ENCODE measurements at places on chromosomes 12 and 14.

GRCh38 chr12:92403210-92404175 lies 257.8 kb upstream of the BTG1 start:
- ATAC-seq, result no peak

DNA sequence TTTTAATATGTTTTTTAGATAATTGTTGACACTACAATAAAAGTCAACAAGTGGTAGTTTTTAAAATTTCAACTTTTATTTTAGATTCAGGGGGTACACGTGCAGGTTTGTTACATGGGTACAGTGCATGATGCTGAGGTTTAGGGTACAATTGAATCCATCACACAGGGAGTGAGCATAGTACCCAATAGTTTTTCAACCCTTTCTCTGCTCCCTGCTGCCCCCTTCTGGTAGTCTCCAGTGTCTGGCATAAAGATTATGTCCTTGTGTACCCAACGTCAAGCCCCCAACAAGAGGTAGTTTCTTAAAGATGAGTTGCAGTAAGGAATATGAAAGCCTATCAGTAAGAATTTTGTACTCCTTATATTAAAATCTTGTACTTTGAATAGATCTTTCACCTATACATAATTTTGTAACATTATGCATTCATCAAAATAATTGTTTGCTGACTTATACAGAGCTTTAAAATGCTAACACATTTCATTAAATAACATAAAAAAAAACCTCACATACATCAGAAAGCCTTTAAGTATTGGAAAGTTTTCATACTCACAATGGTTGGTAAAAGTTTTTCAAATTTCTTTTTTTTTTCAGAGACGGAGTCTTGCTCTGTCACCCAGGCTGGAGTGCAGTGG lies 5.4 kb upstream of the RALGAPA1 start:
- peak; percentile 93 for ATAC-seq

DNA sequence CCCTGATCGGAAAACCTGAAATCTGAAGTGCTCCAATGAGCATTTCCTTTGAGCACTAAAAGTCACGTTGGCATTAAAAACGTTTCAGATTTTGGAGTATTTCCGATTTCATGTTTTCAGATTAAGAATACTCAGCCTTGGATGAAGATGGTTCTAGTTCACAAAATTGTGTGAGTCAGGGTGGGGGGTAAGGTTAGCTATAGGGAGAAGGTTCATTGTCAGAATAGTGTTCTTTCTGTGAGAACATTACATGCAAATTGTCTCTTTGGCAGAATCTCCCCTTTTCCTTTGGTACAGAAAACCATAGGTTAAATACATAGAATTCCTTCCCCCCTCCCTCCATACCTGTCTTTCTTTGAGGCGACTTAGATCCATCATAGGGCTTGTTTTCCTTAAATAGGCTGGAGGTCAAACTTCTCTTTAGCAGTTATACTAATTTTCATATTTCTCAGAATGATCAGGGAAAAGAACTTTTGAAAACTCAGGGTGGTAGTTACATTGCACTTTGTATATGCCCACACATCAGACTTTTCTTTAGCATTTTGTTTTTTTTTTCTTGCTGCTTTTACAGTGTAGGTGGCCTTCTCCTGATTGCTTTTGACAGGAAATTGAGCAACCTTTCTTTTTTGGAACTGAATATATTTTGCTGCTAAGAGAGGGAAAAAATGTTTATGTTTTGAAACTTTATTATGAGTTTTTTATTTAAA lies 503.5 kb downstream of the PCNX1 start:
- ATAC-seq, result no peak

- no peak for ATAC-seq
These were observed 206.5 kb downstream of the BCAT1 start for GRCh38 chr12:24742378-24742777.

GRCh38 chr12:85468356-85469157 lies 188.5 kb downstream of the ALX1 start:
- peak; percentile 89 for ATAC-seq

DNA sequence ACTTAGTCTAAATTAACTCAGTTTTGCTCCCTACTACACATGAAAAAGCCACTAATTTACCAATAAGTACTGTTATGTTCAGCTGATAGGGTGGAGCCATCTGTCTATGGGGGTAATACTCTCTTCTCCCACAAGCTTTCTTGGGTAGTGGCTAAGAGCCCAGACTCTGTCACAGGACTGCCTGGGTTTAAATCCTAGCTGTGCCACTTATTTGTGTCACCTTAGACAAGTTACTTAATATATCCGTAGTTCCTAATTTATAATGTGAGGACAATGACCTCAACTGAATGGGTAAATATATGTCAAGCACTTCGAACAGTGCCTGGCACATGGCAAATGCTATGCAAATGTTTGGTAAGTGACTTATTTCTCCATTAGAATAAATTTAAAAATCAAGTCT lies 185.6 kb downstream of the DACT1 start:
- no peak for ATAC-seq

GRCh38 chr12:54282949-54283593 lies 2.5 kb downstream of the HNRNPA1 start:
- no peak for ATAC-seq

GRCh38 chr12:93967454-93967853 lies 180.9 kb upstream of the PLXNC1 start:
- ATAC-seq, result no peak

DNA sequence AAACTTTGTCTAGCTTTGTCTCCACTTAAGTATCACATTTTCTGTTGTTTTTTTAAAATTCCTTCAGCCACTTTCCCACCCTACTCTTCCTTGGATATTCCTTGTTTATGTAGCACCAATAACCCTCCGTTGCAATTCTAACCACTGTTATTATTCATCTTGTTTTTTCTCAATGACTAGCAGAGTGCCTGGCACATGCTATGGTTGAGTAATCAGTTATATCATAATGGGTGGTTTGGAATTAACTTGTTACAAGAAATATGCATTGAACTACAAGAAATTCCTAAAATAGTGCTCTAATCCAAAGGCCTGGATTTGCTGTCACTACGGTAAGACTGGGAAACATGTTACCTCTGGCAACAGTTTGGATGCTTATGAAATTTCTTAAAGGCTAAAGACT lies 756.6 kb downstream of the NOVA1 start:
- ATAC-seq, result no peak

- no peak for ATAC-seq
These were observed 3.1 kb upstream of the RIC8B start for GRCh38 chr12:106771425-106771824.

DNA sequence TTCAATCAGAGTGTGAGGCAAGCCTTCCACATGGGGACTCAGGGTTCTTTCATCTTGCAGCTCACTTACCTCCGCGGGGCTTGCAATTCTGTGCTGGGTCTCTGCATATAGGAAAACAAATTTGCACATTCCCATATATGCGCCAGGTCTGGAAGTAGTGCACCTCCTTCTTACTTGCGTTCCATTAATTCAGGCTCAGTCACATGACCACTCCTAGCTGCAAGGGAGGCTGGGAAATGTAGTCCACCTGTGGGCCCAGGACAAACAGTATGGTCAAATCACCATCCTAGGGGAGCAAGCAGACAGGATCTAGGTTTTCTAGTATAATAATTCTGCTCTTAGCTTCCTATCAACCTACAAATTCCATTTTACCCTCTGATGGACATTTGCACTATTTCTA lies 160.4 kb downstream of the AACS start:
- ATAC-seq, result no peak

All from SK-N-SH treated with all-trans-retinoic acid at 6 μM for 48 hours (cell line).